ENCODE measurements at places on chromosomes 13 and 19. TPM values are rescaled to one million over a fixed set of nuclear protein-coding genes. Genes with fewer than 3 reads are reported as not detected.

ZNF444 gene
- 63.6 TPM for total RNA-seq

- no peak overlapping the region for H3K27ac ChIP-seq
- peaks cover 9% of the 10 kb centered on the region for H3K27me3 ChIP-seq
- H3K4me3 ChIP-seq, result no peak overlapping the region
- no peaks in the 10 kb centered on the region for H3K4me1 ChIP-seq
- no peak for DNase-seq
- H3K36me3 ChIP-seq, result peaks cover 21% of the 10 kb centered on the region
Observed at GRCh38 chr19:57382806-57383488, 6.7 kb upstream of the ZNF548 start.

DNA sequence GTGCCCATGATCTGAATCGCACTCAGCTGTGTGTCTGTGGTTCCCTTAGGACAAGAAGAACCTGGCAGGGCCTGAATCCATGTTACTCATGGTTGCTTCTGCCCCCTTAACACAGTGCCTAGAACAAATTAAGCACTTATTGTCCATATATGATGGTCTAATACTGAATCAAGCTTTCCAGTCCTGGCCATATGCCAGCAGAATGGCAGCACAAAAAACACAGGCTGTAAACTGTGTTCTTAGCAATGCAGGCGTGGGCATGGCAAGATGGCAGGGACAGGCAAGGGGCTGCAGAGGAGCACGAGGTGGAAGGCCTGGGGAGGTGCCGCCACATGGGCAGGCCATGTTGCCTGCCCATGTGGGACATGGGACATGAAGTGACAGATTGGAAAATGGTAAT, 68.2 kb downstream of the LATS2 start:
- H3K27me3 ChIP-seq, result no peaks in the 10 kb centered on the region
- peaks cover 24% of the 10 kb centered on the region for H3K36me3 ChIP-seq
- no peak for DNase-seq

CACNG7 gene
- total RNA-seq, result 0.76 TPM

GRCh38 chr13:40613192-40613818, 53.1 kb downstream of the FOXO1 start:
- no peak overlapping the region for H3K4me3 ChIP-seq
- H3K4me1 ChIP-seq, result peaks cover 52% of the 10 kb centered on the region
- peaks cover 3% of the 10 kb centered on the region for H3K36me3 ChIP-seq
- no peaks in the 10 kb centered on the region for H3K27me3 ChIP-seq

- H3K36me3 ChIP-seq, result no peaks in the 10 kb centered on the region
- H3K4me3 ChIP-seq, result peak overlapping the region; percentile 35
- H3K27ac ChIP-seq, result peak overlapping the region; percentile 87
- peaks cover 27% of the 10 kb centered on the region for H3K4me1 ChIP-seq
- DNase-seq, result no peak
- peaks cover 3% of the 10 kb centered on the region for H3K27me3 ChIP-seq
Observed at GRCh38 chr13:24670961-24671381, 9.2 kb upstream of the ATP12A start.

DNA sequence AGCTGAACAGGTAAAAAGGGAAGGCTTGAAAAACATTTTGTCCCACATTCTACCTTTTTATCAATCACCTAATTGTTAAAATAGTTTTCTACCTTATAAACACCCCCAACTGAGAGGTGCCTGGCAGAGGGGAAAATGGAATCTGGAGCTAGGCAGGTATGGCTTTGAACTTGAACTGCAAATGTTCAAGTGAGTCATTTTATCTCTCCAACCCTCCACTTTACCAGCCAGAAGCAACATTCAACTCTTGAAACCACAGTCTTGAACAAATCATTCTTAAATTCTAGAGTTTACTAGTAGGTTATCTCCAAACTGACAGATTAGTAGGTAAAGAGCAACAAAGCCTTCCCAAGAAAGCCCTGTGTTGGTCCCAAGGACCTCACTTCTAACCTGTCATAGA, 116.9 kb downstream of the ABCC4 start:
- H3K27ac ChIP-seq, result no peak overlapping the region
- peaks cover 2% of the 10 kb centered on the region for H3K36me3 ChIP-seq
- DNase-seq, result no peak

All from mesothelial cell of epicardium (in vitro differentiated cells).